ENCODE measurements at places on chromosomes 11 and 22.

GRCh38 chr11:57480409-57481137, 20.2 kb downstream of the RTN4RL2 start:
- DNase-seq, result no peak

DNA sequence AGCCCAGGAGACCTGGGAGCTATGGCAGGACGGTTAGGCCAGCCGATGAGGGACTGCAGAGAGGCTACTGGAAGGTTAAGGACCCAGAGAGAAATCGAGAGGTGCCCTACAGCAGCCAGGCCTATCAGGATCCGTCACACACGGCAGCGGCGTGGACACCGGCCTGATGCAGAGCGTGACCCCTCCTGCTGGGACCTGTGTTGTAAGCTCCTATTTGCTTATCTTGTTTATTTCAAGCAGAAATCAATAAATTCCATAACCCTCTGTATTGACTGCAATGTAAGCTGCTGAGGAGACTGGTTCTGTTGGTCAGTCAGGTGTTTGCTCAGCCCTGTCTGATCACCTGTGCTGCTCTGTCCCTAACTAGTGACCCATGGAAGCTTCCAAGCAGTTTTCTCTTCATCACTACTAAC, 39.9 kb downstream of the PPP2R1B start:
- DNase-seq, result no peak

- DNase-seq, result no peak
These were observed 47.7 kb downstream of the ENDOD1 start for GRCh38 chr11:95137299-95137698.

DNA sequence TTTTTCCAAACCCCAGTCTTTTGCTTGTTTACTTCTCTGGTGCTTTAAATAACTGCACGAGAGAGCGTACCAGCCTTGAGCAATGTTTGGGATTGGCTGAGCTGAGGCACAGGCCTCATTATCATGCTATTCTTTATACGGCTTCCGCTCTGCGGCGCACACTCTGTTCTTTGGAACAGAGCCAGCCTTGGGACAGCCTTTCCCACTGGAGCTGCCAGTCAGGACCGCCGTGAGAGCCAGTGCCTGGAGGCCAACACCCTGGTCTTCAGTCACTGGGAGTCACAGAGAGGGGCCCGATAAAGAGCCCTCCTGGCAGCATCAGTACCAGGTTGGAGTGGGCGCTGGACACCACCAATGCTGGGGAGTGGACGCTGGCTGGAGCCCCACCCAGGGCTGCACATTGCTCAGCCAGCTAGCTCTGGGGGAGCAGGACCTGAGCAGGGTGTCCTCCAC, 125.6 kb downstream of the BCR start:
- DNase-seq, result peak; percentile 29

GRCh38 chr22:33400891-33401290, 342.7 kb upstream of the SYN3 start:
- DNase-seq, result no peak

GRCh38 chr11:69121621-69122325, 34.0 kb upstream of the SMIM38 start:
- DNase-seq, result no peak

DNA sequence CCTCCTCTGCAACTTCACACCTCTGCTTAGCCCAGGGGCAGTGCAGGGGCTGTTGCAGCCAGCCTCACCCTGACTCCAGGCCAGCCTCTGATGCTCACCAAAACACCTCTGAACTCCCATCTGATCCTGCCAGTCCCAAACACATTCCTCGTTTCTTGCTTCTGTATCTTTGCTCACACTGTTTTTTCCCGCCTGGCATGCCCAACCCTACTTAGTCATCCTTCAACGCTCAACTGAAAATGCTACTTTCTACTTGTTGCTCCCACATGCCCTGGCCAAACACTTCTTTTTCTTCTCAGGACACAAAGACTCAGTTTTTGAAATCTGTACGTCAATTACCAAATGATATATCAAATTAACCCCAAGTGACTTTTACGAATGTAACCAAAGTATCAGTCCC, 140.8 kb upstream of the ZBED5 start:
- DNase-seq, result no peak

DNA sequence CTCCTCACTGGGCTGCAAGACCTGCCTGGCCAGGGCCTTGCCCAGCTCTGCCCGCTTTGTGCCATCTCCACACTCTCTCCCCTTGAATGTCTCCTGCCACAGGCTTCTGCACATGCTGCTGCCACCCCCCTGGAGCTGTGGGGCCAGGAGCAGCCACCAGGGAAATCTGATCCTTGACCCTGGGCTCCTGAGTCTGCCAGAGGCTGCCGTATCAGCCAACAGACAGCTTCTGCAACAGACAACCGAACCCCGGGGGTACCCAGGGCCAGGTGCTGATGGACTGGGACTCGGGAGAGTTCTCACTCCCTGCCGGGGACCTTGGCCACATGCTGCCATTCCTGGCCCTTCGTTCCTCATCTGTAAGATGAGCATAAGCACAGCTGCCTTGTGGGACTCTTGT, 3.3 kb upstream of the PPARA start:
- no peak for DNase-seq

GRCh38 chr11:116065986-116066385, 561.8 kb upstream of the CADM1 start:
- DNase-seq, result no peak
